ENCODE measurements at places on chromosomes 5 and 9. TPM values are rescaled to one million over a fixed set of nuclear protein-coding genes. Genes with fewer than 3 reads are reported as not detected.

The INSL6 gene
- not detected for polyA plus RNA-seq

The RBM22 gene
- 41.8 TPM for polyA plus RNA-seq

The ADAMTS19 gene
- 0.25 TPM for polyA plus RNA-seq

The GFPT2 gene
- polyA plus RNA-seq, result 3.7 TPM

The AGXT2 gene
- polyA plus RNA-seq, result not detected

The UNC13B gene
- 8.0 TPM for polyA plus RNA-seq

The SCGB3A2 gene
- polyA plus RNA-seq, result 0.43 TPM

The PTGER4 gene
- 7.4 TPM for polyA plus RNA-seq

The ECSCR gene
- 11.6 TPM for polyA plus RNA-seq

The SHOC1 gene
- polyA plus RNA-seq, result not detected

The FAT2 gene
- polyA plus RNA-seq, result not detected

The IFNB1 gene
- not detected for polyA plus RNA-seq

The SLC9A3 gene
- 0.59 TPM for polyA plus RNA-seq

The SH3RF2 gene
- polyA plus RNA-seq, result 3.6 TPM

The DRD1 gene
- polyA plus RNA-seq, result 0.13 TPM

All from aorta (tissue), 5 donors.